ENCODE measurements at places on chromosomes 4 and X.

DNA sequence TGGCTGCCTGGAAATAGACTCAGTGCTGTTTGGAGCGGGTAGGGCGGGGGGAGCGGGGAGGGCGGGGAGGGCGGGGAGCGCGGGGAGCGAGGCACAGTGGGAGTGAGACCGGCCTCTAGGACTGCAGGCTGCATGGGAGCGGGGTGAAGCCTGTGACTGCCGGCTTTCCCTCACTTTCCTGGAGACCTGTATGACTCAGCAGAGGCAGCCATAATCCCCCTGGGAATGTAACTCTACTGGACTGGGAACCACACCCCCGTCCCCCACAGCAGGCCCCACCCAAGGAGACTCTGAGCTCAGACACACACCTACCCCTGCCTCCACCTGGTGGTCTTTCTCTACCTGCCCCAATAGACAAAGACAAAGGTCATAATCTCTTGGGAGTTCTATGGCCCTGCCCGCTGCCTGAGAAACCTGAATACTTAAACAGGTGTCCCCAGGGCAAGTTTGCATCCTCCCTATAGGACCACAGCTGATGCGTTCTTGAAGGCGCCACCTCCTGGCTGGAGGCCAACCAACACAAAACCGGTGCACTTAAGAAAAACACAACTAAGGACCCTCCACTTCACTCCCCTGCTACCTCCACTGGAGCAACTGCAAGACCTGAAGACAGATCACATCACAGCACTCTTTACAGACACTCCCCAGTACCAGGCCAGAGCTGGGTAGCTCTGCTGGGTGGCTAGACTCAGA is 18.0 kb downstream of the HDAC8 start:
- DNase-seq, result no peak

DNA sequence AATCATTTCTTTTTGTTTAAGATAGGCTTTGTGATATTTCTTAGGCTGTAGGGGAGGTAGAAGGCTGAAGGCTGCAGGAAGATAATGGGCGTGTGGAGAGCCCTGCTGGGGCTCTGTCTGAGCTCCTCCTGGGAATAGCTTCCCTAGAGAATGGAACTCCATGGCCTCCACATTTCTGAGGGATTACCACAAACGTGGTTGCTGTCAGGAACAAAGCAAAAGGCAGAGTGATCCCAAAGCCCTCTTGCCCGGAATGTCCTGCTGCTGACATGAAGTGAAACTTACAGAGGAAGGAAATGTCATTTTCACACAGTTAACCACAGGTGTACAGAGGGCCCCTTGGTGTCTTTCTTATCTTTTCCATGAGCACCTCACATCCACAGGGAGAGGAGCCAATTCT is 89.3 kb downstream of the DDIT4L start:
- DNase-seq, result no peak

- DNase-seq, result no peak
These were observed 9.4 kb downstream of the TCEANC start for GRCh38 chrX:13662355-13662791.

DNA sequence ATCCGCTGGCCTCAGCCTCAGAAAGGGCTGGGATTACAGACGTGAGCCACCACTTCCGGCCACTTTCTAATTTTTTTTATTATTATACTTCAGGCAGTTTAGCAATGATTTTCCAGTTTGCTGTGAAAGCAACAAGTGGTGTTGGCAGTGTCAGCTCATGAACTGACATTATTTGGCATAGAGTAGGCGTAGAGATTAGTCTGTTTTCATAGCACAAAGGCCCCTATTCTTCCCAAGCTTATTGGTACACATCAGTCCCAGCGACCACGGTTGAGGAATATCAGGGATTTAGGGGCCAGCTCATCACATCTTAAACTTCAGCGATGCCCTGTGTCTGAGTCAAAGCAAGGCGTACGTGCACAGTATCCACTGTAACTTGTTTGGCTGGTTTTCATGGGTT is 53.0 kb upstream of the RASSF6 start:
- DNase-seq, result no peak
